T-helper 2 cell treated with Interferon-gamma antibody and Interleukin-4, amounts not matched to agents 5 μg/mL and 100 μg/mL, for 36 hours (primary cell): ENCODE measurements at places on chromosomes 5 and 9.

DNA sequence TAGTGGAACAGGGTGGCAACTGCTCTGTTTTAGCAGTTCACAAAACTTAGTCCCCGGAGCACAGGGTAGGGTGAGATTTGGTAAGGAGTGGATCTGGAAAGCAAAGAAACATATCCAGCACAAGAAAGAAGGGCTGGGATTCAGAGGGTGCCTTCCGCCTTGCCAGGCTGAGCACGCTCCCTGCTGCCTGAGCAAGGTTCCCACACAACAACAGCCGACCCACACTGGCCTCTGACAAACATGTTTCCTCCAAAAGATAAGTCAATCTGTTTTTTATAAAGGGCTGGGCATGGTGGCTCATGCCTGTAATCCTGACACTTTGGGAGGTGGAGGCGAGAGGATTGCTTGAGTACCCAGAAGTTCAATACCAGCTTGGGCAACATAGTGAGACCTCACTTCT, 45.8 kb downstream of the RAB3C start:
- no peak for DNase-seq

GRCh38 chr9:73583576-73583975, 431.9 kb downstream of the ANXA1 start:
- DNase-seq: no peak

DNA sequence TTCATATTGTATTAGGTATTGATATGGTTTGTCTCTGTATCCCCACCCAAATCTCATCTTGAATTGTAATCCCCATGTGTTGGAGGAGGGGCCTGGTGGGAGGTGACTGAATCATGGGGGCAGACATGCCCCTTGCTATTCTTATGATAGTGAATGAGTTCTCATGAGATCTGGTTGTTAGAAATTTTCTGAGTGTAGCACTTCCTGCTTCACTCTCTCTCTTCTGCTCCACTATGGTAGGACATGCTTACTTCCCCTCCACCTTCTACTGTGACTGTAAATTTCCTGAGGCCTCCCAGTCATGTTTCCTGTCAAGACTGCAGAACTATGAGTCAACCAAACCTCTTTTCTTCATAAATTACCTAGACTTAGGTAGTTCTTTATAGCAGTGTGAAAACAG, 187.4 kb upstream of the SLC24A2 start:
- peak; percentile 49 for DNase-seq

DNA sequence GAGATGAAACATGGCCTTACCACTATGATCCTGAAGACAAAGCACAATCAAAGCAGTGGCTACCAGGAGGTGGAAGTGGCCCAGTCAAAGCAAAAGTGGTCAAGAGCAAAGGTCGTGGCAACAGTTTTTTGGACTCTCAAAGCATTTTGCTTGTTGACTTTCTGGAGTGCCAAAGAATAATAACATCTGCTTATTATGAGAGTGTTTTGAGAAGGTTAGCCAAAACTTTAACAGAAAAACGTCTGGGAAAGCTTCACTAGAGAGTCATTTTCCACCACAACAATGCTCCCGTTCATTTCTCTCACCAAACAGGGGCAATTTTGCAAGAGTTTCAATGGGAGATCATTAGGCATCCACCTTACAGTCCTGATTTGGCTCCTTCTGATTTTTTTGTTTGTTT, 33.6 kb upstream of the MAMDC2 start:
- DNase-seq: no peak

GRCh38 chr9:130981002-130981755, 27.8 kb upstream of the LAMC3 start:
- no peak for DNase-seq

- DNase-seq: no peak
Observed at GRCh38 chr5:168313596-168314204, 22.3 kb downstream of the WWC1 start.

DNA sequence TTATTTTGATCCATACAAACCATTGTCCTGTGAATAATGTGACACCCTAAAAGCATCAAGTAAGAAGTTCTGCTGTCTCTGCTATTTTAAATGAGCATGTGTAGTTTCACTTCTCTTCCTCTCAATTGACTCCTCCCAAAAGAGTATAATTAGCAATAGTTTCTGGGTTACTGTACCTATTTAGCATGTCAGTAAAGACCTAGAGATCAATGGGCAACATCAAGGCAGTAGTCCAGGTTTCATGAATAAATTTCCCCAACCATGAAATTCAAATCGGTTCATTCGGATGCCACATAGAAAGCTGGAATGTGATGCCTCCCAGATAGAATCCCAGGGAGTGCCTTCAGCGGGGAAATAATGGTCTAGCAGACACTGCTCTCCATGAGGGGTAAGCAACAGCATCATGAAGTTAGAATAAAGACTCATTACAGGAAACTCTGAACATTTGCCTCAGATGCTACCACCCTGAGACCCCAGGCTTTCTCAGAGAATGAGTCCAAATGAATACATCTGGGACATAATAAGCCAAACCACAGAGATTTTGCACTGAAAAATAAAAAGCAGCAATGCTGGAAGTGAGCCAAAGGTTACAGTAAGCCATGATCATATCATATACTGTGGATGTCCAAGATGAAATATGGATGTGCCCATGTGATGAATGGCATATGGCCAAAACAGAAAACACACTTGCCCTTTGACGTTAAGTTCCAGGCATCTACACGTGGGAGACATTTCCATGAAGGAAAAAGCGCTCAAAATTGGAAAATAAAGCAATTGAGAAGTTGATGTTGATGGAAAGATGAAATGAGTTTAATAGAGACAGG, 1107.0 kb upstream of the SEMA6A start:
- no peak for DNase-seq

DNA sequence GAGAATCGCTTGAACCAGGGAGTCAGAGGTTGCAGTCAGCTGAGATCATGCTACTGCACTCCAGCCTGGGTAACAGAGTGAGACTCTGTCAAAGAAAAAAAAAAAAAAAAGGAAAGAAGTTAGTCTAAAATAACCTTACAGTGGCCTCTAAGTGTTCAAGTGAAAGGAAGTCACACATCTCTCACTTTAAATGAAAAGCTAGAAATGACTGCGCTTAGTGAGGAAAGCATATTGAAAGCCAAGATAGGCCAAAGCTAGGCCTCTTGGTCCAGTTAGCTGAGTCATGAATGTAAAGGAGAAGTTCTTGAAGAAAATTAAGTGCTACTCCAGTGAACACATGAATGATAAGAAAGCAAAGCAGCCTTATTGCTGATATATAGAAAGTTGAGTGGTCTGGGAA, 38.1 kb downstream of the ITGA1 start:
- DNase-seq: no peak

GRCh38 chr9:36858805-36859375, 175.2 kb downstream of the PAX5 start:
- no peak for DNase-seq

- DNase-seq: no peak
Observed at GRCh38 chr9:124205686-124206352, 51.9 kb upstream of the NEK6 start.

- no peak for DNase-seq
Observed at GRCh38 chr5:113087976-113088514, 111.4 kb downstream of the DCP2 start.

- no peak for DNase-seq
Observed at GRCh38 chr5:155872629-155873220, 454.2 kb upstream of the SGCD start.

- no peak for DNase-seq
Observed at GRCh38 chr9:115121181-115121580, 3.2 kb upstream of the TNC start.

DNA sequence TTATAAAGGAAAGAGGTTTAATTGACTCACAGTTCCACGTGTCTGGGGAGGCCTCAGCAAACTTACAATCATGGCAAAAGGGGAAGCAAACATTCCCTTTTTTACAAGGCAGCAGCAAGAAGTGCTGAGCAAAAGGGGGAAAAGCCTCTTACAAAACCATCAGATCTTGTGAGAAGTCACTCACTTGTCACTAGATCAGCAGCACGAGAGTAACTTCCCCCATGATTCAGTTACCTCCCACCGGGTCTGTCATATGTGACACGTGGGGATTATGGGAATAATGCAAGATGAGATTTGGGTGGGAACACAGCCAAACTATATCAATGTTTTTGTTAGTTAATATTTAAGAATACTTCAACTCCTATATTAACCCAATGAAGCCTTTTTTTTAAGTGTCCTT, 275.2 kb upstream of the CDH9 start:
- no peak for DNase-seq

- DNase-seq: no peak
Observed at GRCh38 chr9:92185681-92186080, 70.5 kb upstream of the SPTLC1 start.

- DNase-seq: no peak
Observed at GRCh38 chr5:16521521-16522483, 56.2 kb upstream of the ZNF622 start.

- no peak for DNase-seq
Observed at GRCh38 chr9:37325778-37326177, 96.7 kb upstream of the GRHPR start.

DNA sequence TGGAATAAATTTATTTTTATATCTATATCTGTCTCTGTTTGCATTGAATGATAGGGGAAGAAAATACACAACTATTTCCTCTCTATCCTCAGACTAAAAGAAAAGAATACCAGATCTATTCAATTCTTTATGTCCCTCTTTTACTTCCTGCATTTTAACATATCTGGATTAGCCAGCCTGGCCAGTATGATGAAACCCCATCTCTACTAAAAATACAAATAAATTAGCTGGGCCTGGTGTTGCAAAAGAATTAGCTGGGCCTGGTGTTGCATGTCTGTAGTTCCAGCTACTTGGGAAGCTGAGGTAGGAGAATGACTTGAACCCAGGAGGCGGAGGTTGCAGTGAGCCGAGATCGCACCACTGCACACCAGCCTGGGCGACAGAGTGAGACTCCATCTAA, 182.0 kb downstream of the LURAP1L start:
- DNase-seq: no peak

GRCh38 chr5:58545912-58546311, 37.0 kb upstream of the RAB3C start:
- DNase-seq: no peak

DNA sequence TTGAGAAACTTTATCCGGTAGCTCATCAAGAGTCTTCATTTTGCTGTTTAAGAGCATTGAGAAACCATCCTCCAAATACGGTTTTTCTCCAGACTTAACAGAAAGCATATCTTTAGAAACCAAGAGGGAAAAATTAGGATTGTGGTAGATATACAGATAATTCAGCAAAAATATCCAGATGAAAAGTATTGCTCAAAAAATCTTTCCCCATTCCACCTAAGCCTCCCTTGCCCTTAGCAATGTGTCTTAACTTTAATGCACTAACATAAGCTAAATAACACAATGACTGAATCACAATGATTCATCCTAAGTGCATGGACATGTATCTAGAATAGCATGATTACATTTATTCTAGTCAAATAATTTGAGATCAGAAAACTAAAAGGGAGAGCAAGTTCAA, 130.3 kb upstream of the TARS1 start:
- no peak for DNase-seq

DNA sequence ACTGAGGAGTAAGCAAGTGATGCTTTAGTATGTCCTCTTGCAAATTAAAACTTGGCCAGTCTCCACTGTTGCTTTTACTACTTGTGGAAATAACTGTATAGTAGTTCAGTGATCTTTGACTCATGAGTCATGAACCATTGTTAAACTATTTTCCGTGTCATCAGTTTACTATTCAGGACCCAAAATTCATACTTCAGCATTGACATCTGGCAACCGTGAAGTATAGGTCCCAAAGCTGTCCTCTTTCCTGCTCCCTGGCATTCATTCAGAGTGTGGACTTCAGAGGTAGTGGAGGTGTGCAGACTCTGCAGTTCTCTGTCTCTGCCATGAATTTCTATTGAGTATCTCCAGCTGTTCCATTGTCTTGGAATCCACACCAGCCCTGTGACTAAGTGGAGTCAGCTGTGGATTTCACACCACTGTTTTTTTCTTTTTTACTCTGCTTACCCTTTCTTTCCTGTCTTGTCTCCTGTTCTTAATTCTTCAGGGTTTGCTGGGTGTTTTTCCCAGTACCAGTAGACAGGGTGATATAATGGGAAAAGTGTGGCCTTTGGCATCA, 7.5 kb downstream of the TDRD7 start:
- no peak for DNase-seq

GRCh38 chr9:90307167-90307833, 335.3 kb downstream of the DIRAS2 start:
- DNase-seq: no peak

- no peak for DNase-seq
Observed at GRCh38 chr5:65952259-65952658, 25.9 kb downstream of the ERBIN start.

DNA sequence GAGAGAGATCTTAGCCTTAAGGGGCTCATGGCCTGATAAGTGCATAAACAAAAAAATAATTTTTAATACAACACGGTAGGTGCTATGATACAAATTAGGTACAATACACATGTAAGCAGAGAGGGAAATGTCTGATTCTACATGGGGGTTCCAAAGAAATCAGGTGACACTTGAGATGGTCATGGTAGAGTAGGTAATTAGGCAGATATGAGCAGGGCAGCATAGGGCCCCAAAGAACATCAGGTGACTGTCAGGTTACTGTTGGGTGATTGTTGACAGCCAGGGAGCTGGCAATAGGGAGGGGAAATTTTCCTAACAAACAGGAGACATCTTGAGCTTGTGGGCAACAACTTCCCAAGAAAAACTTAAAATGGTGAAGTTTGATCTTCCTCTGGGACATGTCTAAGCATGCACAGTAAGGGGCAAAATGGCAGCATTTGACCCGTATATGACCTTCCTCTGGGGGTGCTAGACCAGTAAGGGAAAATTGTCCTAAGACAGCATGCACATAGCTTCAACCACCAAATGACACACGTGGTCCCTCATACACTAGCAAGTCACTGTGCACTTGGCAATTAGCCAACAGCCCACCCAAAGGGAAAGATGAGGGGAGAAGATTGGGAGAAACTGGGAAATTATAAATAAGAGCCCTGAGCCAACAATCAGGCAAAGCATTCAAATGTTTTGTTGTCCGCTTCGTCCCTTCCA, 37.3 kb upstream of the TENT4A start:
- DNase-seq: no peak

GRCh38 chr9:112193572-112194288, 18.6 kb upstream of the SUSD1 start:
- no peak for DNase-seq

- DNase-seq: no peak
Observed at GRCh38 chr5:172429201-172429940, 25.0 kb downstream of the SH3PXD2B start.

DNA sequence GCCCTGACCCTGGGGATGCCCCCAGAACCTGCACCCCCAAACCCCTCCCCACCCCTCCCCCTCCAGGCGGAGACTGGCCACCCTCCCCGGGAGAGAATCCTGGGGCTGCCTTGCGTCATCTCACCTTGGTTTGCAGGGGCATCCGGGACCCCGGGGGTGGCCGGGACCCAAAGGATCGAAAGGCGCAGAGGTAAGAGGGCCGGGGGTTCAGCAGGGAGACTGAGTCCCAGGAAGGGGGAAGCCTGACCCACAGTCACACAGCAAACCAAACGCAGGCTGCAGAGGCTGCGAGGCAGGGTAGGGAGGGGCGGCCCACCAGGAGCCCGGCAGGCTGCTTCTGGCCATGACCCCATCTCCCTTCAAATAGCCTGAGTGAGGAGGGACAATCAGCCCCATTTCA, 33.8 kb upstream of the ORM1 start:
- no peak for DNase-seq
